ENCODE measurements at places on chromosomes 7 and 10. TPM values are rescaled to one million over a fixed set of nuclear protein-coding genes. Genes with fewer than 3 reads are reported as not detected.

DNA sequence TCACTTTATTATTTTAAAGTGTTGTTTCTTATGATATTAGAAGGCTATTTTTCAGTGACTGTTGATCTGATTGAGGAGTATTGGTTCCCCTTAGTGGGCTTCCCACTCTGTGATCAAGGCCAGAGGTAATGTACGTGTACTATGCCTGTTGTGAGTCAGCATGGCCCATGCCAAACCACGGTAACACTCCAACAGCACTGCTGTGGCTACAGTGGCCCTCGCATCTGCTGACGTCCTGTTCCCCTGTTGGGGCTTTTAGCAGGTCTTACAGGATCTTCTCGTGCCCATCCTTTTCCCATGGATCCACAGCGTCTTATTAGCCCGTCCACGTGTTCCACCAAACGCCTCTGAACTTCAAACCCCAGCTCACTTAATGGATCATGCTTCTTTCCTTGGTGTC is 964.6 kb upstream of the CELF2 start:
- DNase-seq = no peak
- H3K4me3 ChIP-seq = no peak overlapping the region
- no peak overlapping the region for H3K27ac ChIP-seq
- no peaks in the 10 kb centered on the region for H3K27me3 ChIP-seq
- no peaks in the 10 kb centered on the region for H3K4me1 ChIP-seq

GRCh38 chr7:81709836-81710235 is 60.0 kb downstream of the HGF start:
- H3K4me3 ChIP-seq = no peak overlapping the region
- no peaks in the 10 kb centered on the region for H3K36me3 ChIP-seq
- no peak for DNase-seq

DNA sequence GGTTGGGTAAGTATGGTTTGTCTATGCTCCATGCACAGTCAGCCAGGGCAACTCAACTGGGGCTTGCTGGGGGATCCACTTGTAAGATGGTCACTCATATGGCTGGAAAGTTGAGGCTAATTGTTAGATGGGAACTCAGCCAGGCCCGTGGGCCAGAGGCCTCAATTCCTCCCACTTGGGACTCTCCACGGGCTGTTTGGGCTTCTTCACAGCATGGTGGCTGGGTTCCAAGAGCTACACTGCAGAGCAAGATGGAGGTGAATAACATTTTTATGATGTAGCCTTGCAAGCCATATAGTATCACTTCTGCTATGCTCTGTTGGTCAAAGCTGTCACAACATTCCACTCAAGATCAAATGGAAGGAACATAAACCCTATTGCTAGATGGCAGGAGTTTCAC is 39.2 kb downstream of the ELMO1 start:
- peaks cover 4% of the 10 kb centered on the region for H3K4me1 ChIP-seq
- DNase-seq = no peak
- no peak overlapping the region for H3K4me3 ChIP-seq
- no peak overlapping the region for H3K27ac ChIP-seq
- H3K36me3 ChIP-seq = no peaks in the 10 kb centered on the region

GRCh38 chr10:126391192-126391885 is 3.1 kb upstream of the ADAM12 start:
- H3K36me3 ChIP-seq = no peaks in the 10 kb centered on the region
- no peaks in the 10 kb centered on the region for H3K4me1 ChIP-seq
- no peak overlapping the region for H3K27ac ChIP-seq
- H3K4me3 ChIP-seq = no peak overlapping the region
- H3K27me3 ChIP-seq = peaks cover 14% of the 10 kb centered on the region

DNA sequence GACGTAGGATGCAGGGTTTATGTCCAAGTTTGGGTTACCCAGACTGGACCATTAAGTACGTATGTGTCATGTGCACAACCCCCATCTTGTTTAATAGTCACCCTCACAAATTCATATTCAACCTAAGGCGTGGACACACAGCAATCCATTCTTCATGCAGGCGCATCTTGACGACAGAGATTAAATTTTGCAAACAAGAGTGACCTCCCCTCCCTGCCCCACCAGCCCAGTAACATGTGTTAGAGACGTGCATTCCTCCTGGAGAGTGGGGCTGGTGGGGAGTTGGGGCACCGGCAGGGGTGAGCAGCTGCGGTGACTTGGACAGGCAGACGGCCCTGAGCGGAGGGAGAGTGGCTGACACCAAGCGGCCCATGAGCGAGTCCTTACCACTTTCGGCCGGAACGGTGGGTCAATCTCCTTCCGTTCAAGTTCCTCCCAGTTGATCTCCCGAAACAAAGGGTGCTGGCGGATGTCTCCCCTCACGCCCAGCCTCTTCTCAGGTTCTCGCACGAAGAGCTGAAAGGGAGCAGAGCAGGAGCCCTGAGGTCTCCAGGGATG is 149.6 kb downstream of the PRKCQ start:
- DNase-seq = no peak
- no peaks in the 10 kb centered on the region for H3K4me1 ChIP-seq
- no peak overlapping the region for H3K27ac ChIP-seq
- H3K4me3 ChIP-seq = no peak overlapping the region
- no peaks in the 10 kb centered on the region for H3K36me3 ChIP-seq

DNA sequence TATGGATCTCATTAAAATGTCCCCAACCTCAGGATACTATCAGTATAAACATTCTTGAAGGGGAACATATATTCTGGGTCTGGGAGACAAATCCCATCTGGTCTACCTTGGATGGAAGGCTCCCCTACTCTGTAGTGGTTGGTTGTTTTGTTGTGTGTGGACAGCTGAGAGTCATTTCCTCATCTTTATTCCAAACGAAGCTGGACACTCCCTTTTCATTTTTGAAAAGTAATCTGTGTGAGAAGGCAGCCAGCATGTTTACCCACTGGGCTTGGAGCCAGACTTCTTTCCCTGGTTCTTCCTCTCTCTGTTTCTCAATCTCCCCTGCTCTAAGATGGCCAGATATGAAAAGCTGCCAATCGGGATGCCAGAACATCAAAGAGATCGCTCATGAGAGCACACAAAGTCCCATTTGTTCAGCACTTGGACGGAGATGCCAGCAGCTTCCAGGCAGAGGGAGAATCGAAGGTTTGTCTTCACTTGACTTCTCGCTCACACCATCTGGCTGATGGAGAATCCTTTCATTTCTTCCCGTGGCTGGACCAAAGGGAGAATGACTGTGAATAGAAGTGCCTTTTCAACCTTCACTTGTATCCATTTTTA is 108.1 kb upstream of the AGR3 start:
- no peaks in the 10 kb centered on the region for H3K27me3 ChIP-seq
- no peak overlapping the region for H3K27ac ChIP-seq
- no peak overlapping the region for H3K4me3 ChIP-seq
- no peaks in the 10 kb centered on the region for H3K36me3 ChIP-seq
- no peaks in the 10 kb centered on the region for H3K4me1 ChIP-seq

DNA sequence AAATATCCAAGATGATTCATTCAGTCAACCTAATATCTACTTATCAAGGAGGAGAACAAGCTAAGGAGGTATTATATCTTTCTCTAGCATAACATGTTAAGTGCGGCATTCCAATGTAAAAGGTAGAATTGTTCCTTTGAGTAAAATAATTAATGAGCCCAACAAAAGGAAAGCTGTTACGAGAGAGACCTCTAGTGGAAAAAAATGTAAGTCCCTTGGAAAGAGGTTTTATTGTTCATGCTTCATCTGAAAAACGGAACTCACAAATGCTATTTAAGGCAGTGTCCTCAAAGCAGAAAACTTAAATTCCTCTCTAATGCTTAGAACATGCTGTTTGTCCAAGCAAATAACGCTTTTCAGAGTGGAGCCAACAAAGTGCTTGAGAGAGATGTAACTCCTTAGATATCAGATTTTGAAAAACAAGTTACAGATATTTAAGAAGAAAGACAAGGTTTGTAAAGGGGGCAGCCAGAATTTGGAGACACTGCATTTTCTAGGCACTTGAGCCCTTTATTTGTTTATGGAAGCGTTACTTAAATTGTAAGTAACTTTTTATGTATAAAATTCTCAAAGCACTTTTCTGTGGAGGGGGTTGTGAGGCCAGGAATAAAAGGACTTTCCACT is 119.9 kb downstream of the TFEC start:
- no peak overlapping the region for H3K27ac ChIP-seq
- no peak overlapping the region for H3K4me3 ChIP-seq
- H3K27me3 ChIP-seq = no peaks in the 10 kb centered on the region
- H3K4me1 ChIP-seq = peaks cover 6% of the 10 kb centered on the region

- H3K4me3 ChIP-seq = no peak overlapping the region
- peaks cover 44% of the 10 kb centered on the region for H3K36me3 ChIP-seq
- DNase-seq = no peak
- peaks cover 22% of the 10 kb centered on the region for H3K4me1 ChIP-seq
- peak overlapping the region; percentile 4 for H3K27ac ChIP-seq
Measured at GRCh38 chr10:77844713-77845445, 81.7 kb downstream of the DLG5 start.

- H3K36me3 ChIP-seq = no peaks in the 10 kb centered on the region
- no peaks in the 10 kb centered on the region for H3K27me3 ChIP-seq
- no peak for DNase-seq
- no peak overlapping the region for H3K4me3 ChIP-seq
Measured at GRCh38 chr10:11553773-11554381, 57.6 kb downstream of the USP6NL start.

- peaks cover 56% of the 10 kb centered on the region for H3K36me3 ChIP-seq
- H3K4me1 ChIP-seq = no peaks in the 10 kb centered on the region
- H3K4me3 ChIP-seq = no peak overlapping the region
- no peaks in the 10 kb centered on the region for H3K27me3 ChIP-seq
Measured at GRCh38 chr7:80675090-80675489, 36.6 kb downstream of the CD36 start.

DNA sequence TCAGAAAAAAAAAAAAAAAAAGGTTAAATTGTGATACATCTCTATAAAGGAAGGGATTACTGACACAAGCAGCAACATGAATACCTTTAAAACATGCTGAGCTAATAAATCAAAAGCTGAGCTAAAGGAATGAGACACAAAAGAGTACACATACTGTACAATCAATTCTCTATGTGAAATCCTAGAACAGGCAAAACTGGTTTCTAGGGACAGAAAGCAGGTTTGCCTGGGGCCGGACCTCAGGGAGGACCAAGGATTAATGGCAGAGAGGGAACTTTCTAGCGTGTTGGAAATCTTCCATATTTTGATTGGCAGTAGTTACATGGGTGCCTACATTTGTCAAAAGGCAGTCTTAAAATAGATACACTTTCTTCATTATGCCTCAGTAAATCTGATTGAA is 52.5 kb downstream of the KLRG2 start:
- H3K36me3 ChIP-seq = no peaks in the 10 kb centered on the region
- no peaks in the 10 kb centered on the region for H3K27me3 ChIP-seq
- H3K4me1 ChIP-seq = peaks cover 31% of the 10 kb centered on the region
- peak overlapping the region; percentile 57 for H3K27ac ChIP-seq
- DNase-seq = no peak
- no peak overlapping the region for H3K4me3 ChIP-seq

- peaks cover 75% of the 10 kb centered on the region for H3K4me1 ChIP-seq
- H3K27me3 ChIP-seq = no peaks in the 10 kb centered on the region
- peak overlapping the region; percentile 83 for H3K27ac ChIP-seq
Measured at GRCh38 chr10:80460399-80461207, 6.5 kb downstream of the TSPAN14 start.

DNA sequence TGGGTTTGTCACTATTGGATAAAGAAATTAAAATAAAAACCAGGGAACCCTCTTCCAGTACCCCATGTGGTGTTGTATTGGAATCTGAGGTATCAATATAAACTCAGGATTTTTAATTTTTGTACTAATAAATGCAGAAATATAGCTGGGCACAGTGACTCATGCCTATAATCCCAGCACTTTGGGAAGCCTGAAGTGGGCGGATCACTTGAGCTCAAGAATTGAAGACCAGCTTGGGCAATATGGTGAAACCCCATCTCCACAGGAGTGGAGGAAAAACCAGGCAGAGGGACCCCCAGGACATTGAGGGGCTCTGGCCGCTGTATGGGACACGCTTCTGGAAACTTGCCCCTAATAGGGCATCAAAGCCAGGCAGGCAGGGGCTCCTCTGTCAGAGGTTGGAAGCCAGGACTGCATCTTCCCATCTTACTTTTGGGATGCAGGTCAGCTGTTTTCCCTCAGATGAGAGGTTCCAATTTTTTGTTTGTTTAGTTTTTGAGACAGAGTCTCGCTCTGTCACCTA is 11.1 kb downstream of the ADIRF start:
- H3K4me1 ChIP-seq = peaks cover 38% of the 10 kb centered on the region
- DNase-seq = no peak
- no peaks in the 10 kb centered on the region for H3K36me3 ChIP-seq
- H3K4me3 ChIP-seq = no peak overlapping the region

DNA sequence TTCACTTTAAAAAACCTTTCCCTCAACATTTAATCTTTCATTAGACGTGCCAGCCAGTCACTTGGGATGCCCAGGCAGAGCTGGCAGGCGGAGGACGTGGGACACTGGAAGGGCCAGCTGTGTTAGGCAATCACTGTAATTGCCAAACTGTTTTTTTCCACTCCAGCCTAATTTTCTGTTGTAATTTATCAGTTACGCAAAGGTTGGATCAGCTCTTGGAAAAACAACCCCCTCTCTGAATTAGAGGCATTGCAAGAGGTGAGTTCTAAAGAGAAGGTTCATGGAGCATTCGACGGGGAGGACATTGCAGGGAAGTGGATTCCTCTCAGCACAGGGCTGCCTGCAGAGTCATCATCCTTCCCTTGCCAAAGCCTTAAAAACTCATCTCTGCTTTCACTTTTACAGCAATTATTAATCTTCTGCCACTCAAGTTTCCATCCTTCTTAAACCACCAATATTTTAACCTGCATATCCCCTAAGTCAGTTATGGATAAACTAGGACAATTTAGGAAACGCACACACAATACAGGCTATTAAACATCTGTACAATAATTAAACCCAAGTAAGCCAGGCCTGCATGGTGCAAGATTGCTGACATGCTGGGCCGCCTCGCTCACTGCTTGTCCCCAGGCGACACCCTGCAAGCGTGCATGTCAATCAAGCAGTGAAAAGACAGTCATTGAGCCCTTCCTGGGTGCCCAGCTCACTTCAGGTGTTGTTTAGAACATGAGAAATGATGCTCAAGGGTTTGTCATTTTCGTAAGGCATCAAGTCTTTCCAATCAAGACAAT is 272.3 kb upstream of the RNF32 start:
- no peak overlapping the region for H3K4me3 ChIP-seq
- no peaks in the 10 kb centered on the region for H3K4me1 ChIP-seq
- no peak overlapping the region for H3K27ac ChIP-seq
- no peak for DNase-seq
- no peaks in the 10 kb centered on the region for H3K27me3 ChIP-seq
- no peaks in the 10 kb centered on the region for H3K36me3 ChIP-seq

KIF11 gene
- 0.29 TPM for total RNA-seq

FGFBP3 gene
- total RNA-seq = 2.0 TPM

GATAD1 gene
- 7.3 TPM for total RNA-seq

ZNF488 gene
- total RNA-seq = not detected

ANKRD61 gene
- 0.39 TPM for total RNA-seq

KIAA1217 gene
- 155 TPM for total RNA-seq

TFAM gene
- total RNA-seq = 21.7 TPM

RPEL1 gene
- not detected for total RNA-seq

MSMB gene
- total RNA-seq = not detected

Data from gastrocnemius medialis (tissue), 4 donors.